ENCODE measurements at places on chromosomes 2 and 18.

DNA sequence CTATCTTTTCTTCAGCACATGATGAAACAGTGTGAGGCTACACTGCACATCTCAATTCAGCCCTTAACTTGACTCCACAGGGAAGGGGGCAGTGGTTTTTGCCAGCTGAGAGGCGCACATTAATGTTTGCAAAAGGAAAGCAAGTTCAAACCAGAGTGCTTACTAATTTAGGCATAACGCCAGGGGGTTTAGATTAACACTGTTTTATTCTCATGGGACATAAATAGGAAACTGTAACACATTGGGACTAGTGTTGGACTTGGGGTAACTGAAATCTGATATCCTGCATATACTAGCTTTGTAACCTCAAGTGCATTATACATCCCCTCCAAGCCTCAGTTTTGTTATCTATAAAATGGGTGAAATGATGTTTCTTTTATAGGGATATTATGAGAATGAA is 821.2 kb upstream of the ID2 start:
- no peak for DNase-seq

DNA sequence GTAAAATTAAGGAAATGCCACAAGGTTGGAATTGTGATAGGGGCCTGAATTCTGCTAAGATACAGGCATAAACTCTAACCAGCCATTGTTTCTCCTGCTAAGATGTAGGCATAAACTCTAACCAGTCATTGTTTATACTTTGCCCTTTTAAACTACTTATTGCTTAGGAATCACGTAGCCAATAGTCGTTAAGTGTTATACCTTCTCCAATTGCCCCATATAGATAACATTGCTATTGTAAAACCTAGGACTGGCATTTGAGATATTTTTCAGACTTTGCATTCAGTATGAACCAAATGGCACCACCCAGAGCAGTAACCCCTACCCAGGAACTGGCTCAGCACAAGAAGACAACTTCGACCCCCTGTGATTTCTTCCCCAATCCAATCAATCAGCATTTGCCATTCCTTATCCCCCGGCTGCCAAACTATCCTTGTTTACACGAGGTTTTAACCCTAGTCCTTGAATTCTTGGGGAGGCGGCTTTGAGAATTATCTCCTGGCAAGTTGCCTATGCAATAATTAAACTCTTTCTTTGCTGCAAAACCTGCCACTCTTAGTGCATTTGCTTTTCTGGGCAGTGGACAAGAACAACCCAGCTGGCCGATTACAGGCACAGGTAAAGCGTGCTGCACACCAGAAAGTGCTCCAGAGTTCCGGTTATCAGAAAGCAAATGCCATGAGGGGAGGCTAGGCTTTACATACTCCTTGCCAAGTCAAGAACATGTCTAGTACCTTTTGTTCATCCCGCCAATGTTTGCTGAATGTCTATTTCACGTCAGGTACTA is 167.6 kb downstream of the LAMA1 start:
- DNase-seq, result no peak

GRCh38 chr18:73691118-73691517 is 456.5 kb downstream of the FBXO15 start:
- no peak for DNase-seq

- DNase-seq, result no peak
Measured at GRCh38 chr2:9570182-9571060, 14.8 kb upstream of the ADAM17 start.

- DNase-seq, result peak; percentile 15
Measured at GRCh38 chr2:171963198-171963597, 36.6 kb upstream of the METAP1D start.

- DNase-seq, result no peak
Measured at GRCh38 chr18:12121175-12122042, 27.8 kb downstream of the ANKRD62 start.

- DNase-seq, result peak; percentile 84
Measured at GRCh38 chr18:45874491-45875184, 49.2 kb downstream of the SIGLEC15 start.

- DNase-seq, result no peak
Measured at GRCh38 chr2:127622561-127623387, 23.2 kb upstream of the GPR17 start.

- no peak for DNase-seq
Measured at GRCh38 chr2:233184669-233185068, 66.8 kb upstream of the ATG16L1 start.

- DNase-seq, result no peak
Measured at GRCh38 chr18:29307231-29307630, 1130.3 kb upstream of the CDH2 start.

DNA sequence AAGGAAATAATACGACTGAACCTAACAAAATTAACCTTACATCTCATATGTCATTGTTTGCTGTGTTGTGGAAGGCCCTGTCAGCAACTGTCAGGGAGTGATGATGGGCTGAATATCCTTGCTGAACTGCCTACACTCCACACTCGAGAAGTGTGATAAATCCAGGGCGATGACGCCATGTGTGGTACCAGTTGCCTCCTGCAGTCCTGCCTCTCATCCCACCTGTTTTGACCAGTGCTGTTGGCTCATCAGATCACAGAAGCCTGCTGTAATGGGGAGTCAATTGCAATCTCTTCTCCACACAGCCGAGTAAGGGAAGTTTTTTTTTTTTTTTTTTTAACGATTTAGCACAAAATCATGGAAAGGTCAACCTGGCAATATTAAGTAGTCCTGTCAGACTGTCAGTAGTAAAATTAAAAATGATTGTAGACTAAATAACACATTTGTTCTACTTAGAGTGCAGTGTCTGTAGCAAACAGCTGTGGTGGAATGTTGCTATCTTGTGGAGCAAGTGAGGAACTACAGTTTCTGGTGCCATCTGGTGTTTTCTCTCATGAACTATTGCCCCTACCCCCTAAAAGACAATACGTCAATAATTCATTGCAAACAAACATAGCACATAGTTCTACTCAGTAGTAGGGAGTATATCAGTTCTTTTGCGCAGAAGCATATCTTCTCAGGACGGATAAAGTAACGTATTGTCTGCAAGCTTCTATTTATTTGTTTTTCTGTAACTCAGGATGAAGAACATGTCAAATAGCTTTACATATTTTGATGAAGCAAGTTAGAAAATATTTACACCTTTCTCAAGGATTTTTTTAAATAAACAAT is 347.6 kb downstream of the CTNNA2 start:
- no peak for DNase-seq
